Thoracic aorta (tissue), 2 donors: ENCODE measurements at places on chromosomes 7 and 10. TPM values are rescaled to one million over a fixed set of nuclear protein-coding genes. Genes with fewer than 3 reads are reported as not detected.

DNA sequence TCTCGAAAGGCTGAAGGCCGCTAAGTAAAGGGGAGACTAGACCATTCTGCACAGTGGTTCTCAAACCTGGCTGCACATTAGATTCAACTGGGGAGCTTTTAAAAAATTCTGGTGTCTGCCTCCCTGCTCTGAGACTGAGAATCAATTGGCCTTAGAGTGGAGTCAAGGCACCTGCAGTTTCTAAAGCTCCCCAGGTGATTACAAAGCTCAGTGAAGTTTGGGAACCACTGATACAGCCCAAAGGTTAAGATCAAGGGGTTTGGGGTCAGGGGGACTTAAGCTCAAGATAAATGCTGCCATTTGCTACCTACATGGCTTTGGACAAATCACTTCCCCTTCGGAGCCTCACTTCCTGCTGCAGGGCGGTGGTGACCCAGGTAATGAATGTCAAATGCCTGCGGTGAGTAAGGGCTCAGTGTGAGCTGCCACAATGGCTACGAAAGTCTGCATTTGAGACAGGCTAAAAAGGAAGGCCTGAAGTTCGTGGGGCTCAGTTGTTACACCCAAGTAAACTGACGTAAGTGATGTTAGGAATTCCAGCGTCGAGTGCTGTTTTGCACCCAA is 72.3 kb downstream of the TLL2 start:
- DNase-seq = no peak

GRCh38 chr10:129892548-129893052 is 71.5 kb downstream of the EBF3 start:
- no peak for DNase-seq

- DNase-seq = no peak
These were observed 28.9 kb downstream of the HTRA1 start for GRCh38 chr10:122490268-122490667.

- no peak for DNase-seq
These were observed 719.0 kb downstream of the GRM8 start for GRCh38 chr7:126533715-126534114.

DNA sequence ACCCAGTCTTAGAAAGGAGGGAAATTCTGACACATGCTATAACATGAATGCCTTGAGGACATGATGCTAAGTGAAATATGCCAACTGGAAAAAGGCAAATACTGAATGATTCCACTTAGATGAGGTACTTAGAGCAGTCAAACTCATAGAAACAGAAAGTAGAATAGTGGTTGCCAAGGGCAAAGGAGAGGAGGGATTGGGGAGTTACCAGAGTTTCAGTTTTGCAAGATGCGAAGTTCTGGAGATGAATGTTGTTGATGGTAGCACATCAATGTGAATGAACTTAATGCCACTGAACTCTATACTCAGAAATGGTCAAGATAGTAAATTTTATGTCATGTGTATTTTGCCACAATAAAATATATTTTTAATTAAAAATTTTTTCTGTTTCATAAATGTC is 38.9 kb downstream of the DRGX start:
- no peak for DNase-seq

DNA sequence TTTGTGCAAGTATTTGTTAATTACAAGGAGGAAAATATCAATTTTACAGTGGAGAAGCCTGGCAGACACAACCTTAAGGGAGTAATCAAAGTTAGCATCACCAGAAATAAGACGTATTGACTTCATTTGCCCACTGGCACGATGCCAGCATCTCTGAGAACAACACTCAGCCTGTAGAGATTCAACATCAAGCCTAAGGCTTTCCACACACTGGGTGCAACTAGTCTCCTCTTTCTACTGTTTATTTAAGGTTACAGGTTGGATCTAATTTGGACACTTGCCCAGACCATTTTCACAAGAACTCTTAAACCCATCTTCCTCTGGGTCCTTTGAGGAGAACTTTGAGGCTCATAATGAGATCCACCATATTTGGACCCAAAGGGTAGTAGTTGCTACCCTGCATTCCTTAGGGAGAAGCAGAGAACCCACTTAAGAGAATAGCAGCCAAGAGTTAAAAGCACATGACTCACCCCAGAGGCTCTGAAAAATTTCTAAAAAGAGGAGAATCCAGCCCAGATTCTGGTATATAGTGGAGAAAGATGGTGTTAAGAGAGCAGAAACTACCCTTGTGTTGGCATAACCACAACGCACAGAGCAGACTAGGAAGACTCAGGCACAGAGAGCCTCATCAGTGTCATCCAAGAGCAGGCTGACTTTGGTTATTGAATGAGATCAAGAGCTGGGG is 97.3 kb downstream of the CCDC71L start:
- no peak for DNase-seq

DNA sequence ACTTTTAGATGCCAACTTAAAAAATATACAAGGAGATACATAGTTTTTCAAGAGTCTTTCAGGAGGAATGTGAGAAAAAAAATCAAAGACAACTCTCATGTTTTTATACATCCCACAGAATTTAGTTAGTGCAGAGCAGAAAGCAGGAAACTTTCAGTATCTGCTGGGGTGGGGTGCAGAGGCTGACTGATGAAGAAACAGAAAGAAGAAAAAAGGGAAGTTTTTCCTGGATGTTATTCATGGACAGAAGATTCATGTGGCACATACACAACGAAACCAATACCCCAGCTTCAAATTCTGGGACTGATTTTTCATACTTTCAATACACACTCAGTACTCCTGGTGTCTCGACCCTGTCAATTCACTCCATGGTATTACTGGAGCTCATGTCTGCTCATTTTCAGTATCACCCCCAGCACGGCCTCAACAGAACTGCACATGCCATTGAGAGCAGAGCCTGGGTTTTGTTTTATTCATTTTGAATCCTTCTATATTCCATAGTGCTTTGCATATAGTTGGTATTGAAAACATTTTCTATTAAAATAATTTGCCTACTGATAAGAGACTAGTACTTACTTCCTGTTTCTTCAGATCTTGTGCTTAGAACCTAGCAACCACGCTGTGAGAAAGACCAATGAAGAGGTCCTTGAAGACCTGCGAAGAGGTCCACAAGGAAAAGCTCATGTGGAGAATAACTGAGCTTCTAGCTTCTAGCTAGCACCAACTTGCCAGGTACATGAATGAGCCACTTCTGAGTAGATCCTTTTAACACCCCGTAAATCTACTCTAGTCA is 49.0 kb downstream of the NDUFB2 start:
- DNase-seq = no peak

GRCh38 chr10:119115926-119116325 is 12.0 kb downstream of the DENND10 start:
- DNase-seq = no peak

CYP26A1 gene
- not detected for total RNA-seq

PDE1C gene
- 12.1 TPM for total RNA-seq

PNLIPRP1 gene
- total RNA-seq = 0.99 TPM

WNT8B gene
- not detected for total RNA-seq

COPS6 gene
- 76.2 TPM for total RNA-seq

CDC14C gene
- not detected for total RNA-seq

MALRD1 gene
- 5.3 TPM for total RNA-seq

MET gene
- total RNA-seq = 15.8 TPM

TAS2R41 gene
- total RNA-seq = 2.5 TPM
